ENCODE measurements at places on chromosomes 3 and 15. TPM values are rescaled to one million over a fixed set of nuclear protein-coding genes. Genes with fewer than 3 reads are reported as not detected.

The RETNLB gene
- not detected for total RNA-seq

The MME gene
- 1.8 TPM for total RNA-seq

The DUOX1 gene
- 0.27 TPM for total RNA-seq

The ACTRT3 gene
- 4.5 TPM for total RNA-seq

The GPR156 gene
- 6.2 TPM for total RNA-seq

The MRAS gene
- total RNA-seq = 50.1 TPM

The MAP1A gene
- 31.5 TPM for total RNA-seq

The TCF12 gene
- 250 TPM for total RNA-seq

The CISH gene
- total RNA-seq = 1.4 TPM

The CCDC51 gene
- 6.0 TPM for total RNA-seq

The WNT5A gene
- 49.4 TPM for total RNA-seq

The COL6A5 gene
- 1.5 TPM for total RNA-seq

The RLBP1 gene
- 0.18 TPM for total RNA-seq

The TNFSF10 gene
- total RNA-seq = 2.0 TPM

The CLDN16 gene
- total RNA-seq = not detected

Measured in cerebellum (tissue), 4 donors.